ENCODE measurements at places on chromosomes 13 and 19.

GRCh38 chr19:35248310-35249145, at the start of gene LSR:
Gene LSR (plus strand): TSS chr19:35249002. CDS start chr19:35249023, 21 bp downstream.
- peak; percentile 54 for DNase-seq

- DNase-seq: no peak
Measured at GRCh38 chr19:15107061-15108010, at the start of gene SYDE1. Gene SYDE1 (plus strand): TSS chr19:15107401. CDS start chr19:15107434, 33 bp downstream.

- no peak for DNase-seq
Measured at GRCh38 chr13:38693641-38694040, 6.8 kb downstream of the FREM2 start.

GRCh38 chr13:26184791-26185250, 37.3 kb downstream of the RNF6 start:
- DNase-seq: peak; percentile 40

- DNase-seq: no peak
Measured at GRCh38 chr13:48380581-48380980, 32.3 kb downstream of the LPAR6 start.

GRCh38 chr13:47661076-47661475, 340.0 kb downstream of the SUCLA2 start:
- no peak for DNase-seq

GRCh38 chr13:43141685-43142084, 118.3 kb downstream of the DNAJC15 start:
- DNase-seq: no peak

GRCh38 chr19:55391702-55392615, 6.2 kb downstream of the RPL28 start:
- DNase-seq: no peak

DNA sequence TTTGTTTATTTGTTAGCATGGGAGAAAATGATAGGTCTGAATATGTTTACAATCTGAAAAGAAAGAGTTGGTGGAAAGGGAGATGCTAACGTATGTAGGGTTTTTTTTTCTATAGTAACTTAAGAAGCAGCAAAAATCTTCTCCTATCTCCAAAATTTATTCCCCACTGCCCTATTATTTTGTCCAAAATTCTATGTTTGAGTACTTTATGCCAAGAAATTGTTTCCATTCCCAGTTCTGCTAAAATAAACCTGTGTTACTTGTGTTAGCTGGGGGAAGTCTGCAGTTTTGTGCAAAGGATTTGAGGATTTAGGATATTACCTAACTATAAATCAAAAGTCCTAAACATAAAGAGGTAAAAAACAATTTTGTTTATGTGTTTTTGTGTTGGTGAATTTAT, 2770.4 kb upstream of the PCDH20 start:
- no peak for DNase-seq

- DNase-seq: no peak
Measured at GRCh38 chr13:75739244-75739868, 103.2 kb downstream of the LMO7 start.

GRCh38 chr13:26760832-26761582, 421 bp upstream of the GPR12 start:
- DNase-seq: no peak

- no peak for DNase-seq
Measured at GRCh38 chr13:89902223-89902622, 1445.3 kb upstream of the MIR17HG start.

DNA sequence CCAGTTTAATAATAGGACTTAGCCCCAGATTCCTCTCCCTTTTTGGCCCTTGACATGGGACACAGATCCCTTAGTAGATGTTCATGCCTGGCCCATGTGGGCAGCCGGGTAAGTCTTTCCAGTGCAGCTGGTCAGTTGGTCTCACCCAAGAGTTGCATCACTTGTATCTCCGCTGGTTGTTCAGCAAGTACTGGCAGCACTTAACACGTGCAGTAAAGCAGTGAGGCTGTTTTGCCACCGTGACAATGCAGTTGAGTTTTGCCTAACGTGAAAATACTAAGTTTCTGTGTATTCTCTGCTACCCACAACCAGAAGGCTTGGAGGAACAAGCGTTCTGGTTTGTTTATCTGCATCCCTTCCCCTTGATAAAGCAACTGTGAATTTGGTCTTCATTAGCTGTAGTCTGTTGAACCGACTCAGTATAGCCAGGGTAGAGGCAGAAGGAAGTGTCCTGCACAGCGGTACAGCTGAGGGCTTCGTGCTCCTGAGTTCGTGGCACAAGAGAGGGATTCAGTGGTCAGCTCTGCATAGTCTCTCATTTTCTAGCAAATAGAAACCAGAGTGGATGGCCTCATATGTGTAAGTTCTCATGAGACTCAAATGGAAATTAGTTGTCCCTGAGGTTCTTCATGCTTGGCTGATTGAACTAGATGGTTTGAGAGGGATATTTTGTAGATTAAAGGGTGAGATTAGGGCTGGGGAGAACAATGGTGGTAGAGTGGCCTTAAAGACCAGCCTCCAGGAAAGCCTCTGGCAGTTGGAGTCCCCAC, 50.3 kb downstream of the ARHGEF7 start:
- no peak for DNase-seq

- no peak for DNase-seq
Measured at GRCh38 chr19:45772130-45772840, 3.2 kb upstream of the SIX5 start.

DNA sequence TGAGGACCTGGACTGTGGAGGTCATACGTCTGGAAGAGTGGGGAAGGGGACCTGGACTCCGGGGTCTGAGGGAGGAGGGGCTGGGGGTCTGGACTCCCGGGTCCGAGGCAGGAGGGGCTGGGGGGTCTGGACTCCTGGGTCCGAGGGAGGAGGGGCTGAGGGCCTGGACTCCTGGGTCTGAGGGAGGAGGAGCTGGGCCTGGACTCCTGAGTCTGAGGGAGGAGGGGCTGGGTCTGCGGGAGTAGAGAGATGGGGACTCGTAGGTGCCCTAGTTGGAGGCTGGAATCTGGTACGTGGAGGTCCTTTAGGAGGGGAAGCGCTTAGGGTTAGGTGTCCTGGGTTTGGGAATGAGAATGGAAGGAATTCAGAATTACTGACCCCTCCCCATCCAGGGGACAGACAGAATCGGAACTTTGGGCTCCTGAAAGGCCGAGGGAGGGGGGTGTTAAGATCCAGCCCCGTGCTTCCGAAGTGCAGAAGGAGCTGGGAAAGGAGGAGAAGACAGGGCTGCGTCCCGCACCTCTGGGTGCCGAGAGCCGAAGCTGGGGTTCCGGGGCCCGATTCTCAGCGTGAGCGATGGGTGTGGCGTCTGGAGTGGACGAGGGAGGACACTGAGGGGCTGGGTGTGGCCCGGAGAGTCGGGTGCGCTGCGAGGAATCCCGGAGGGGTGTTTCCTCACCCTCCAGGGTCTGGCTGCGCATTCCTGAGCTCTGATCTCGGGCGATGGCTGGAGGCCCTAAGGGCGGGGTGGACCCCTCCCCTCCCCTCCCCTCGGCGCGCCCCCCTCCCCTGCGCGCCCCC, 608 bp downstream of the MYADM start:
- DNase-seq: no peak

- no peak for DNase-seq
Measured at GRCh38 chr13:68185444-68186141, 955.5 kb upstream of the PCDH9 start.

- no peak for DNase-seq
Measured at GRCh38 chr19:50328224-50328872, 829 bp downstream of the KCNC3 start.

DNA sequence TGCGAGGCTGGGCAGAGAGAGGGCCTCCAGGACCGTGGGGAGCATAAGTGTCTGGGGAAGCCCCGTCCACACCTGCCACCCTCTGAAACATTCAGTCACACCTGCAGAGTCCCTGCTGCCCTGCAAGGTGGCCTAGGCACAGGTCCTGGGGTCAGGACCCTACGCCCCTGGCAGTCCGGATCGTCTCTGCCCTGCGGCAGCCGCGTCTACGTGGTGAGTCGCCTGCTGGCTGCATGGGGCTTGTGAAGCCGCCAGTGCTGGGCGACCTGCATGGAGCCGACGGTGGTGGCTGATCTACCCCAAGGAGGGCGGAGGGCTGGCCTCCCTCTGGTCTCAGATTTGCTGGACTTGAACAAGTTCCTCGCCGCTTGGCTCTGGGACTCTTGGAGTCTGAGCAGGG, 13.0 kb downstream of the FZR1 start:
- no peak for DNase-seq

DNA sequence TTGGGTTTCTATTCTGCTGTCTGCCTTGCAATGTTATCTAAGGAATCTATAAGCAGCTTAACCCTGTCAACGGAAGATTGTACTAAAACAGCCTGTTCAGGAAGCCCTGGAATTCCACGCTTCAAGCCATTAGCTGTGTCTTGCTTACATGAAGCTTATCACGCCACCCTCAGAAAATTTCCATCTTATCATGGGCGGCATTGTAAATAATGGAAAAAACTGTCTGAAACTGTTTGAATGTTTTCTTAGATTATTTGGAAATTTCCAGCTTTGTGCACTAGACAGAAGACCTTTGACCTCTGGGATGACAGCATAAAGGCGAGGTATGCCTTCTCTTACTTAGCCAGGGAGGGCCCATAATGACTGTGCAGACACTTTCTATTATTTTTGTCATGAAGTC, 319.7 kb downstream of the KCNRG start:
- DNase-seq: no peak

GRCh38 chr19:45234089-45234869, 10.9 kb downstream of the EXOC3L2 start:
- DNase-seq: no peak

DNA sequence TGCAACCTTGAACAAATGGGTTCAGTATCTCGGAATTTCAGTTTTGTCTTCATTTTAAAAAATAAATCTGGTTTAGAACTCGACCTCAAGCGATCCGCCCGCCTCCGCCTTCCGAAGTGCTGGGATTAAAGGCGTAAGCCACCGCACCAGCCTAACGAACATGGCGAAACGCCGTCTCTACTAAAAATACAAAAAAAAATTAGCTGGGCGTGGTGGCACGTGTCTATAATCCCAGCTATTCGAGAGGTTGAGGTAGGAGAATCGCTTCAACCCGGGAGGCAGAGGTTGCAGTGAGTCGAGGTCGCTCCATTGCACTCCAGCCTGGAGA, 571 bp downstream of the ZNF302 start:
- DNase-seq: no peak

- no peak for DNase-seq
Measured at GRCh38 chr19:34787059-34787824, 14.2 kb upstream of the ZNF599 start.

DNA sequence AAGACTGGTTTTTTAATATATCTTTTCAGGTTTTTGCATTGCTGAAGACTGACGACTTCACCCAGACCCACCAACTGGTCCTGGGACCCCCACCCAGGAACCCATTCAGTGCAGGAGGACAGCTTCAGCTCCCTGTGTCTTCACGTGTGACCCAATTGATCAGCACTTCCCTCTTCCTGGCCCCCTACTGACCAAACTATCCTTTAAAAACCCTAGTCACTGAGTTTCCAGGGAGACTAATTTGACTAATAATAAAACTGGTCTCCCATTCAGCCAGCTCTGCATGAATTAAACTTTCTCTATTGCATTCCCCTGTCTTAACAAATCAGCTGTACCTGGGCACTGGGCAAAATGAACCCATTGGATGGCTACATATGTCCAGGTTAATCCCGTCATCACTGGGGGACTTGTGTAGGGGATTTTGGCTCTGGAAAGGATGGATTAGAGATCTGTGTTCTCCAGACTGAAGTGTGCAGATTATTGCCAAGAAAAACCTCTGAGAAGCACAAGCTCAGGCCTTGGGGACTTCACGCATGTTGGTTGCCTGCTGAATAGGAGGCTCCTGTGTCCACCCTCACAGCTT, 16.3 kb upstream of the PARP4 start:
- DNase-seq: no peak

- no peak for DNase-seq
Measured at GRCh38 chr19:23547156-23547555, 139.9 kb downstream of the ZNF675 start.

- DNase-seq: no peak
Measured at GRCh38 chr13:41859565-41859964, 101.3 kb downstream of the VWA8 start.

GRCh38 chr19:54042989-54043388, 20.7 kb downstream of the VSTM1 start:
- DNase-seq: no peak

GRCh38 chr13:106133025-106133424, 402.4 kb downstream of the EFNB2 start:
- no peak for DNase-seq

All from stimulated activated CD8-positive, alpha-beta memory T cell treated with anti-CD3 and anti-CD28 coated beads, Interleukin-15, amount 100 ng/mL, for 1 hour (primary cell).